SHP77 treated with DMSO at 0.1 percent for 48 hours (cell line): ENCODE measurements at places on chromosomes 7 and 10.

GRCh38 chr10:52136921-52137320 is 177.2 kb upstream of the DKK1 start:
- DNase-seq = no peak

GRCh38 chr7:142142702-142143101 is 31.2 kb downstream of the MGAM2 start:
- no peak for DNase-seq

DNA sequence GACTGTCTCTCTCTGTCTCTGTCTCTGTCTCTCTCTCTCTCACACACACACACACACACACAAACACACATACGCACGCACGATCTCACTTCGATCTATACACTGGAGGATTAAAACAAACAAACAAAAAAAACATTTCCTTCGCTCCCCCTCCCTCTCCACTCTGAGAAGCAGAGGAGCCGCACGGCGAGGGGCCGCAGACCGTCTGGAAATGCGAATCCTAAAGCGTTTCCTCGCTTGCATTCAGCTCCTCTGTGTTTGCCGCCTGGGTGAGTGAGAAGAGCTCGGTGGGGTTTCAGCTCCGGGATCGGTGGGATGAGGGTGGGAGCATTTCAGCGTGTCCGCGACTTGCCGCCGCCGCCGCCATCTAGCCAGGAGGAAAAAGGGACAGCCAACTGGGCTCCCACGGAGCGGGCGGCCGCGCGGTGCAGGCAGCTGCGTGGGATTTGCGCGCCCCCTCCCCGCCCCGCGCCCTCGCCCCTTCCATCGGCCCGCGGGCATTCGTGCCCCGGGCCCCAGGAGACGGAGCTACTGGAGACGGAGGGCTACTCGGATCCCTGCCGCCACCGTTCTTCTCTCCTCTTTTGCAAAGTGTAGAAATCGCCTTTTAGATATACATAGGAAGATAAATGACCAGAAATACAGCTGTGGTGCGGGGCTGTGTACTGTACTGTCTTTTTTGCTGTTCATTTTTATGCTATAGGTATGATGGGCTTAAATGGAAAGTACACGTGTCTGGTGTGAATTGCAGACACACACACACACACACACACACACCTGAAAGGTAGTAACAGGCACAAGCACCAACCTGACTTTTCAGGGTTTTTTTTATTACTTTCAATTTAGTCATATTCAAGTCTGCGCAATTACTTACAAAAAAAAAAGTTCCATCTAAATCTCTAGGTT is 581 bp downstream of the PTPRZ1 start:
- DNase-seq = no peak

DNA sequence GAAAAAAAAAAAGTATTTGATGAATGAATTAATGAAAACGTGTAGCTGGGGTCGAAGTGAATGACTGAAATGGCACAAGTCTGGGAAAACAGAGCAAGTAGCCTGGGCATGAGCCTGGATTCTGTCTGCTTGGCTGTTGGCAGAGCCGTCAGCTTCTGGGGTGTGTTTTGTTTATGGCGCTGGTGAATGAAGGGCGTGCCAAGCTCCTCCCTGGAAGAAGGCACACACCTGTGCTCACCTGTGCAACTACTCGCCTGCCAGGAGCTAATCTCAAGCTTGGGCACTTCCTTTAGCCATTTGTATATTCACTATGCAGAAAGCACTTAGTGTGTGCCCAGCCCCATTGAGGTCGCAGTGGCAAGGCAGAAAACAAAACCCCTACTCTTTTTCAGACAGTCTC is 74.1 kb downstream of the GTF2IRD1 start:
- no peak for DNase-seq

DNA sequence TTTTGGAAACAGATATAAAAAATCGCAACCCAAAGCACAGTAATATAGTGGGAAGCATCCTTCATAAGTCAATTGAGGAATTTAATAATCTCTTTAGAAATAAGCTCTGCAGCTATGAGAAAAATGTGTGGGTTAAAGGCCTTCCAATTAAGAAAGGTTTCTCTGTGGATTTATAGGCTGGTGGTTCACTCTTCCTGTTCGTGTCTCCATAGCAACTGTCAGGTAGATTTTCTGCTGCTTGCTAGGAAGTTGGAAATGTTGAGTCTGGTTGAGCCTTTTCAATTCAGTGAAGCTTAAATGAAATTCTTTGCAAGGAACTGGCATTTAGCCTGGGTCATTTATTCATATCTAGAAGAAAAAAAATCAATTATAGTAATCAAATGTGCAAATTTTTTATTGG is 652.8 kb upstream of the CELF2 start:
- no peak for DNase-seq

DNA sequence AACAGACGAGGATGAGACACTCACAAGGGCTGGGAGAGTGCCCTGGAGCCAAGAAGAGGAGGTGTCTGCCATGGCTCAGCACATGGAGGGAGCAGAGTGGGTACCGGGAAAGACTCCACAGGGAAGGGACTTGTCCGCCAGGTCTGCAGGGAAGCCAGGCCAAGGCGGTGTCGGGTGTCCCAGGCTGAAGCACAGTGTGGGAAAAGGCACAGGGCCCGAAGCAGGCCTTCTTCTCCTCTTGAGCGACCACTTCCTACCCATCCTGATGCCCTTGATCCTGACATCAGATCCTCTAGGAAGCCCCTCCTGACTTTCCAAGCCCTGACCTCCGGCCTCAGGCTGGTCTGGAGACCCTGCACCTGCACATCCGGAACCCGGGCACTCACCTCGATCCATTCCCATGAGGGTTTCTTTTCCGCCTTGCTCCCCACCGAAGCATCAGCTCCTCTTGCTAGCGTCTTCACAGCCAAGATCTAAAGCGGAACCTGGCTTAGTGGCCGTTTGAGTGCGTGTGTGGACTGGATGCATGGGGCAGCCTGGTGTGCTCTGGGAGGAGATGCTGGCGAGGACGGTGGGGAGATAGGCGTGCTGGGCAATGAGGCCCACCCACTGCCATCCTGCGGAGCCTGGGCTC is 8.5 kb downstream of the CALML3 start:
- no peak for DNase-seq

DNA sequence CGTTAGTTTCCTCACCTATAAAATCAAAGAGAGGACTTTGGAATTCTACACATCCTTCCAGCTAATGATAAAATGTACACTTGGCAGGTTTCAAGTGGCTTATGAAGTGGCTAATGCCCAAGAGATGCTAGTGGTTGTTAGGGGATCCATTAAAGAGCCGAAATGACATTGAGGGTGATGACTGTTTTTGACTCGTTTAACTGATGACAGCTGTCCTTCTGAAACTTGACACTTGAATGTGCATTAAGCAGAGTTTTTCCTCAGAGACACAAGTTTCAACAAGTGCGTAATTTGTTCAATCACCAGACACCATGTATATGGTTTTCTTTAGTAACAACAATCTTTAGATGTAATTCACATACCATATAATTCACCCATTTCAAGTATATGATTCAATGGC is 1.6 kb upstream of the PRF1 start:
- DNase-seq = no peak

- DNase-seq = no peak
Measured at GRCh38 chr10:107450056-107450455, 285.6 kb upstream of the SORCS1 start.

DNA sequence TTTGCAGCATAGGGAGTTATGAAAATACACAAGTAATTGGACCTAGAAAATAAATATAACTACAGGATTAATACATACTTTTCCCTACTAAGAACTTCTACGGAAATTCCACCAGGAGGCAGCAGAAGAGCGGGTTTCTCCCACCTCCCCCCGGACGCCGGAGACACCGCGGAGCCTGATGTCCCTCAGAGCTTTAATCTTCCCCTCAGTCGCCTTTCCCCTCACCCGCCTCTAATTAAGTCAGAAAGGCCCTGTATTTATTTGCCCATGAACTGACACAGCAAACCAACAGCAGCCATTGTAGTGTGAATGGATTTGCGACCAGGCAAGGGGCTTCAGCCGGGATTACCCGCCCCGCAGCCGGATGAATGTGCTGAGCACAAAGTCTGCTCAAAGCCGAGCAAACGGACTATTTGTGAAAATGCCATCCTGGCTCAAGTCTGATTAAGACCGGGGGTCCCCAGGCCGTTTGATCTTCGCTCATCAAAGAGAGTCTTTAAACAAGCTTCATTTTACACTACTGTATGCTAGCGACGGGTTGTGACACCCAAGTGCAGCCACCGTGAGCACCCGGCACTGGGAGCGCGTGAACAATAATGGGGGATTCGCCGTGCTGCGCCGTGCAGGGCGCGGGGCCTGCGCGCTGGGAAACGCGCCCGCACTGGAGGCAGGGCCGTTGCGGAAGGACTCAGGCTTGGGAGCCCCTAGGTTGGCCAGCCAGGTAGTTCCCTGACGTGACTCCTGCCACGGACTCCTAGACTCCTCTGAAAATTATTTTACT is 5.6 kb upstream of the DKK1 start:
- DNase-seq = no peak

- DNase-seq = no peak
Measured at GRCh38 chr10:73094986-73095480, 1.6 kb downstream of the P4HA1 start.
